Right renal pelvis (tissue), 4 donors: ENCODE measurements at places on chromosomes 4 and X.
A peak's percentile ranks its signal among the peaks of the same experiment; 100 is the strongest.

GRCh38 chr4:78040431-78040830 lies 16.7 kb upstream of the FRAS1 start:
- no peak for DNase-seq

DNA sequence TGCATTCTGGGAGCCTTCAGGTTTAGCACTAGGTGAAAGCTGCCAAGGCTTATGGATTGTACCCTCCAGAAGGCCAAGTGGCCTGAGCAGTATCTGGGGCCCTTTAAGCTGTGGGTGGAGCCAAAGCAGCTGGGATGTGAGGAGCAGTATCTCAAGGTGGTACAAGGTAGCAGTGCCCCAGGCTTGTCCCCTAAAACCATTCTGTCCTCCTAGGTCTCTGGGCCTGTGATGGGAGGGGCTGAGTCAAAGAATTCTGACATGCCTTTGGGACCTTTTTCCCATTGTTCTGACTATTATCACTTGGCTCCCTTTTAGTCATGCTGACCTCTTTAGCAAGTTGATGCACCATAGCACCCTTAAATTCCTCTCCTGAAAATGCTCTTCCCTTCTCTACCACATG lies 99.1 kb upstream of the TSPAN7 start:
- DNase-seq = no peak

GRCh38 chr4:72507167-72507566 lies 61.9 kb downstream of the ADAMTS3 start:
- DNase-seq = no peak

GRCh38 chr4:140260227-140260626 lies 106.2 kb upstream of the MAML3 start:
- no peak for DNase-seq

- no peak for DNase-seq
Observed at GRCh38 chr4:3442959-3443749, 1.4 kb downstream of the HGFAC start.

DNA sequence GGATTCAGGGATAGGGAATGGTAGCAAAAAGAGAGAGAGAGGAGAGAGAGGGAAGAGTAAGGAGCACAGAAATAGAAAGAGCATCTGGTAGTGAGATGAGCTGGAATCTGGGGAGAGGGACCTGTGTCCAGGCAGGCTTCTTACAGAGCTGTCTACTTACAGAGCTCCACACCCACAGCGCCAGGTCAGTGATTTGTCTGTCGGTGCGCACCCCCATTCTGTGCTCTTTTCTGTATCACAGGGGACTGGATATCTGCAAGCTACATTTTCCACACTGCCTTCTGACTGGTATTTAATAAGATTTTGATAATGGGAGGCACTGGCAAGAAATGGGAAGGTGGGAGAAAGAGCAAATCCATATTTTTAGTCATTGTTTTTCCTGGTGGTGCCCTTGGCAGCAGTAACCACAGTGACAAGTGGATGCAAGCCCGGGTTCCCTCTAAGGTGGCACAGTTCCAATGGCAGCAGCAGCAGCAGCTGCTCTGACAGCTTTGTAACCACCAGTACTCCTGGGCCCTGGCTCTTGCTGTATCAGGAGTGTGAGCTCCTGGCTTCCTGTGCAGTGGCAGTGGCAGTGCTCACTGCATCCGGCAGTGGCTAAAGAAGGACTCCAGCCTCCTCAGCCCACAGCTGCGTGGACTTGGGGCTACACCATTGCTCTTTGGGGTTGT lies 300.5 kb downstream of the TRIML1 start:
- no peak for DNase-seq

DNA sequence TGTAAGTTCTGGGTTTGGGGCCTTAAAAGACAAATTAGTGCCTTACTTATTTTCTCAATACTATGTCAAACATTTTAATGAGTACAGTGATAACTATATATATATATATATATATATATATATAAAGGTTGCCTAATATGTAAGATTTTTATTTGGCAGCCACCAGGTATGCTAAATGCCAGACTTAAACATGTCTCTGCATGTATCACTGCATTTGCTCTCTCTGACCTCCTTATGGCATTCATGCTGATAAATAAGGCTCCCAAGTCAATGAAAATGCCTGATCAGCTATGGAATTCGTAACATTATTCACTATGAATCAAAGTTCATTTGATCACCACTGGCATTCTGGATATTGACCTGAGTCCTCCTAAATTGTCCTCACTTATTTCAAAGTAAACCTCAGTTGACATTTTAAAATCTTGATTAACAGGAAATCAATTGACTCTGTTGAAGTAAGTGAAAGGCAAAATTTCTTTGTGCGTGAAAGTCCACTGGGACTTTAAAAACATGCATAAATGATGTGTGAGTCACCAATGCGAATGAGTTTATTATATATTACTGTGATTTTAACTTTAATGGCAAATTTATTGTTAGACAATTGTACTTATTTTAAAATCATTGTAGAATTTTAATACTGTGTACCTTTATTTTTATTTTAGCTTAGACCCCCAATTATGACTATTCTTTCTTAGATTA lies 29.2 kb upstream of the AREG start:
- no peak for DNase-seq

DNA sequence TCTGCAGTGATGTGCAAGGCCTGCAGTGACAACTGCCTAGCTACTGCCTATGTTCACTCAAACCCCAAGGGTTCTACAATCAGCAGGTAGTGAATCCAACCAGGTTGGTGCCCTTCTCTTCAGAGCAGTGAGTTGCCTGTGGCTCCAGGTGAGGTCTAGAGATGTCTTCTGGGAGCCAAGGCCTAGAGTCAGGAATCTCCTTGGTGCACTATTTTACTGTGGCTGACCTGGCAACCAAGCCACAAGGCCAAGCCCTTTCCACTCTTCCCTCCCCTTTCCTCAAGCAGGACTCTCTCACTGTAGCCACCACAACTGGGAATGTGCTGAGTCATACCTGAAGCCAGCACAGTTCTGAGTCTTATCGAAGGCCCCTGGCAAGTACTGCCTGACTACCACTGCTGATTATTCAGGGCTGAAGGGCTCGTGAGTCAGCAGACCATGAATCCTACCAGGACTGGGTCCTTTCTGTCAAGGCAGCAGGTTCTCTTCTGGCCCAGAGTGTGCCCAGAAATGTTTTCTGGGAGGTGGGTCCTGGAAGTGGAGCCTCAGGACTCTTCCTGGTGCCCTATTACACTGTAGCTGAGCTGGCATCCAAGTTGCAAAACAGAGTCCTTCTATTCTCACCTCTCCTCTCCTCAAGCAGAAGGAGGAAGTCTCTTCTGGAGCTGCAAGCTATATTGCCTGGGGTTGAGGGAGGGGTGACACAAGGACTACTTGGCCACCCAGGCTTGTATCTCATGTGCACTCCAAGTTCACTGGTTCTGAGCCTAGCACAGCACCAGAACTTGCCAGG lies 111.6 kb downstream of the BTC start:
- DNase-seq = no peak

DNA sequence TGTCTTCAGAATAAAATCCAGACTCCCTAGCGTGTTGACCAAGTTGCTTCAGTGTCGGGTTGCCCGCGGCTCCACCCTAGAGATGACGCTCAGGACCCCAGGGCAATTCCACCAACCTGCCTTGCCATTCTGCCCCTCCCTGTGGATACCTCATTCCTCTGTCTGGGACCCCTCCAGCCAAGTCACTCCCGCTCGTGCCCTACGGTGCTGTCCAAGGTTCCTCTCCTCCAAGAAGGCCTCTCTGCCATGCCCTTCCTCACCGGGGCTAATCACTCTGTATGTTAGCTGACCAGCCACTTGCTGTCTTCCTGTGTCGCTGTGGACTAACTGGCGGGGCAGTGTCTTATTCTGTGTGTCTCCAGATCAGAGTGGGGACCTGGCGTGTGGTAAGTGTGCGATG lies 46.6 kb downstream of the TENM3 start:
- no peak for DNase-seq

DNA sequence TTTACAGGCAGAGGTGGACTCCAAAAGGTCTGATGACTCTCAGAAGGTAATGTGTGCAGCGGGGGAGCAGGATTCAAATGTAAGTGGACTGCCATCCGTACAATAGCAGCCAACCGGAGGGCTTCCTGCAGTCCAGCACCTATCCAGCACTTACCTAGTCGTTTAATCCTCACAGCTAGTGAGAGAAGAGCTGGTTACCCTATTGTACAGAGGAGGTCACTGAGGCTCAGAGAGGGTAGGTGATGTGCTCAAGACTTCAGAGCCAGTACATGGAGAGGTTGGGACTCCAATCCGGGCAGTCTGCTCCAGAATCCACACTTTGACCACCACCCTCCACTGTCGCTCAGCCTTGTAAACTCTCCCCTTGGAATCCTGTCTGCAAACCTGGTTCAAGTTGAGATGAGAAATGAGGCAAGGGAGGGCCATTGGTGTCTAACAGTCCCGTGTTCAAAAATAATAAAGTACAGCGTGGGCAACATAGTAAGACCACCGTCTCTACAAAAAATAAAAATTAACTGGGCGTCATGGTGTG lies 22.5 kb upstream of the JAKMIP1 start:
- no peak for DNase-seq

- no peak for DNase-seq
Observed at GRCh38 chr4:140291259-140291658, 82.2 kb upstream of the SCOC start.

DNA sequence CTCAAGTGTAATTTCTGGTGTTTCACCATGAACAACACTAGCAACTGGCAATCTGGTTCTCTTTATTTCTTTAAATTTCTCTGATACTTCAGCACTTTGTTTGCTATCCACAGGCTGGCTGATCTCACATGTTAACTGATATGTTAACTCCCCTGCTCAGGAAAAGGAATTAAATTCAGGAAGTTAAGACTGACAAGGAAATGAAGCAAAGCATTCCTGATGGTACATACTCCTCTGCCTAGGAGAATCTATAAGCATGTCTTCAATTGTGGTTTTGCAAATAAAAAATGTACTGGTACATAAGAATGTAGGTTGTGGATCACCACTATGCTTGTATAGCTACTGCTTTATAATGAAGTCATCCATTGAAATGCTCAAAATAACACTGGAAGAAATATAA lies 1119.2 kb upstream of the INTU start:
- peak; percentile 8 for DNase-seq

- no peak for DNase-seq
Observed at GRCh38 chr4:162657966-162658365, 494.2 kb upstream of the FSTL5 start.

- DNase-seq = no peak
Observed at GRCh38 chr4:47531954-47532321, 46.9 kb downstream of the ATP10D start.

DNA sequence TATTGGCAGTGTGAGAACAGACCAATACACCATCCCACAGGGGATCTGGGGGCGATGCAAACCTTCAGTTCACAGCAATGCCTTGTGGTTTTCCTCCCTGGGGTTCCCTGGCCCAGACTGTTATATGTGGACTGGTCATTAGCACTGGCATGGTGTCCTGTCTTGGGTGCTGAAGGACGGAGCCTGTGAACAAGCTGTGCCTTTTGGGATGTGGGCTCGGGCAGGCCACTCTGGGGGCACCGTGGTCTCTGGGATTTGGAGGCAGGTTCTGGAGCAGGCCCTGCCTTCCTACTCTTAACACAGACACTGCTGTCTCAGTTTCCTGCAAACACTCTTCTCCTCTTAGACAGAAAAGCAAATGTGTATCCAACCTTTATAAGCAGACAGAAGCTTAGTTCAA lies 93.0 kb upstream of the ADRA2C start:
- no peak for DNase-seq

DNA sequence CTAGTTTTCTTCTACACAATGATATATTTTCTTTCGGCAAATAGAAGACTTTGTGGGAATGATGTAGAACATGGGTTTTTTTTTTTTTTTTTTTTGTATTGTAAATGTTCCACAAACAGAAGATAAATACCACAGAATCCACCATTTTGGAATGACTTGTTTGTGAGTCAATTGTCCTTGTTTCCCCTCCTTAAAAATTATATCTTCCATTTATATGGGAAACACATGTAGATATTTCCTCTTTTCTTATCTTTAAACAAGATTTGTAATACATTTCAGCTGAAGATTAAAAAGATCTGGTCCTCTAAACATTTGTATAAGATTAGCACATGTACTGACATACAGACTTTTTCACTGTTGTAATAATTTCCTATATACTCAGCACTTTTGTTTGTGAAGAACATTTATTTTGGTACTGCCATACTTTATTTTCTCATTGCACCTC lies 304.6 kb downstream of the SPRY1 start:
- no peak for DNase-seq

DNA sequence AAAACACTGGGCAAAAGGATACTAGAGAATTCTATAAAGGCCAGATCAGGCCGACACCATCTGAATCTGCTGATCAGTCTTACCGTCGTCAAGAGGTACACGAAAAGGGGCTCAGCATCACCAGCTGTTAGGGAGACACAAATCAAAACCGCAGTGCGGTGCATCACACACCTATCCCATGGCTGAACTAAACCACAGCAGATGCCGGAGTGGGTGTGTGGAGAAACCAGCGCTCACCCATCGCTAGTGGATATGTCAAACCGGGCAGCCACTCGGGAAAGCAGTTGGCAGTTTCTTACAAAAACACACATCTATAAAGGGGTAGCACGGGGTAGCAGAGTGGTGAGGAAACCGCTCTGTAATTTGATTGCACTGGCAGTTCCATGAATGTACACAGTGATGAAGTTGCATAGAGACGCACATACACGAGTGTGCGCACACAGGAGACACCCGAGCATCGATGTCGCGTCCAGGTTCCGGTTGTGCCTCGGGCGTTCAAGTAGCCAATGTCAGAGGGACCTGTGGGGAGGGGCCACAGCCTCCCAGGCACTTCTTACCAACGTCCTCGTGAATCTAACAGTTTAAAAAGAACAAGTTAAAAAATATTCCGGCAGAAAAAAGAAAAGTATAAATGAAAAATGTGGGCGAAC lies 23.1 kb upstream of the CCNQ start:
- no peak for DNase-seq

DNA sequence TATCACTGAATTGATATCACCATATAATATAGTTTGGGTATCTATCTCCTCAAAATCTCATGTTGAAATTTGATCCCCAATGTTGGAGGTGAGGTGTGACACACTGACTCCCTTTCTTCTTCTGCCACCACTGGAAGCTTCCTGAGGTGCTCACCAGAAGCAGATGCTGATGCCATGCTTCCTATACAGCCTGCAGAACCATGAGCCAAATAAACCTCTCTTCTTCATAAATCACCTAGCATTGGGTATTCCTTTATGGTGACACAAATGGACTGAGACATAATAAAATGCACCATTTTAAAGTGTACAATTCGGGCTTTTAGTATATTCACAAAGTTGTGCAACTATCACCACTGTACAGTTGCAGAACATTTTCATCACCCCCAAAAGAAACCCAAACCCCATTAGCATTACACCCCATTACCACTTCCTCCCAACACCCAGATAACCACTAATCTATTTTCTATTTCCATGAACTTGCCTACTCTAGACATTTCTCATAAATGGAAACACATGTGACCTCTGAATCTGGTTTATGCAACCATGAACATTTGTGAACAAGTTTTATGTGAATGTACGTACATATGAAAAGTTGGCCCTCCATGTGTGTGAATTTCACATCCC lies 148.9 kb downstream of the OPHN1 start:
- DNase-seq = no peak

- no peak for DNase-seq
Observed at GRCh38 chr4:89247951-89248350, 59.6 kb downstream of the GPRIN3 start.
